ENCODE measurements at places on chromosomes 4 and X.

- no peak for DNase-seq
Observed at GRCh38 chr4:157075811-157076577, at the start of gene GLRB. Gene GLRB (plus strand): TSS chr4:157076150. CDS start chr4:157078025, 1,875 bp downstream.

DNA sequence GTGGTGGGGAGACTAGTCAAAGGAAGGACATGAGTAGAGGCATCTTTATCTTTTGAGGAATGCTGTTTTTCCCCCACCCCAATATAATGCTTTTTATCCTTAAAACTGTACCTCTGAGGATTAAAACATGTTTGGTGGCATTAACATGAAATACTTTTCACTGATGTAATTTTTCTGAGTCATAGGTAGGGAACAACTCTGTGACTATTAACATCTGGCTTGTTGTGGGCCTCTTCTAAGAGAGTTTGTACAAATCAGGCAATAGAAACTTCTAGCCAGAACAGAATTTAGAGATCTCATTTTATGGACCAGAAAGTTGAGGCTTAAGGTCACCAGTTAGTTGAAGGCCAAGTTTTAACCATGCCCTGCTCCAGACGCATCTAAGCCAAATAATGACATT lies 207.6 kb downstream of the SOX3 start:
- no peak for DNase-seq

DNA sequence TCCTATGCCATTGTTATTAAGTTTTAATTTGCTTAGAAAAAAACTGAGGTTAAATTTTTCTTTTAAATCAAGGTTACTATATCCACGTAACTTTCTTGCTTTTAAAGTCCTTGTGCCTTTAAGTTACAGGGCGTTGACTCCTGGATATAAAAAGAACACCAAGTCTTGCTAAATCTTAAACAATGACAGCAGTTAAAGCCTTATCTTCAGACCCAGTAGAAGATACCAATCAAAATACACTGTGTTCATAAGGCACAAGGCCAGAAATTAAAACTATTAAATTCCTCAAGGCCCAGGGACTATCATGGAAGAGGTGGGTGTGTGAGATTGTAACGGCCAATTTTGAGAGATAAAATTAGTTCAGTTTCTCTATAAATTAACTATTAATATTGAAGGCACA lies 60.4 kb downstream of the PAGE2 start:
- no peak for DNase-seq

DNA sequence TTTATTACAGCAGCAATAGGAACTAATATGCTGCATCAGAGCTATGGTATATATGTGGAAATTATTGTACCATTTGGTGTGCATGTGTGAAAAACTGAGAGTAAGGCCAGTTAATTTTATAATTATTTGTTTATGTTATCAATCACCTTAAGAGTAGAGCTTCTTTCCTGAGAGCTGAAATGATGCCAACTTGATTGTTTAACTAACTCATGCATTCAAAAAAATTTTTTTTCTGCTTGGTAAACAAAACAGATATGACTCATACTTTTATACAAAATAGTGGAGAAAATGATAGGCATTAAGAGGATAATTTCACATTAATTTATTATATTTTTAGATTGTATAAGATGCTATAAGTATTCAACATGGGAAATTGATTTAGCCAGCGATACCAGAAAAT lies 622.7 kb downstream of the RAPGEF2 start:
- DNase-seq, result no peak

GRCh38 chr4:91936311-91936710 lies 367.5 kb upstream of the GRID2 start:
- no peak for DNase-seq

- no peak for DNase-seq
Observed at GRCh38 chr4:105808750-105809041, 86.6 kb upstream of the NPNT start.

DNA sequence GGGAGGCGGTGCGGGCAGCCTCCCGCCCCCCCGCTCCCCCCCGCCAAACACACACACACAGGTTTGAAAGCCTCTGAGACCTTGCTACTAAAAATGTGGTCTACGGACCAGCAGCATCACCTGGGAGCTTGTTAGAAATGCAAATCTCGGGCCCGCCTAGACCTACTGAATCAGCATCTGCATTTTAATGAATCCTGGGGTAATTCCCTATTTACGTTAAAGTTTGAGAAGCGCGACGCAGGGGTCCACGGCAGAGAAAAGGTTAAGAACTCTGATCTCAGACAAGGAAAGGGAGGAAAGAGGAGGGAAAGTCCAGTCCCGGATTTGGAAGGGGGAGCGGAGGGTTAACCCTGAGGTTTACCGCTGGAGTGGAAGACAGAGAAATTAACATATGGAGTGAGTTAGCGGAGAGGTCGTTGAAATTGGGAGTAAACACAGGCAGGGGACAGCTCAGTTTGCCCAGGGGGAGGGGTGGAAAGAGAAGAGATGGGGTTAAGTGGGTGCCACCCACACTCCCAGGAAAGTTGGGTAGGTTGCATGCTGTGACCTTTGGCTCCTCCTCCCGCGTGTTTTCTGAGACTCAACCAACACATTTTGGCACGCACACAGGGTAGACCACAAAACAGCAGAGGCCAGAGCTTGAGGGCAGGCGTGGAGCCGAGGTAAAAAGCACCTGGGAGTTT lies 483.6 kb downstream of the BCOR start:
- DNase-seq, result peak; percentile 37

- DNase-seq, result no peak
Observed at GRCh38 chr4:32192991-32193390, 1472.8 kb downstream of the PCDH7 start.

- DNase-seq, result no peak
Observed at GRCh38 chrX:31280580-31280979, 208.7 kb upstream of the FTHL17 start.

- no peak for DNase-seq
Observed at GRCh38 chrX:10579112-10580011, 41.0 kb downstream of the MID1 start.

Data from activated CD4-positive, alpha-beta memory T cell treated with anti-CD3 and anti-CD28 coated beads, Interleukin-2, amount 10 ng/mL, durations not matched to agents 7 days and 5 days (primary cell).